Chondrocyte (in vitro differentiated cells): ENCODE measurements at places on chromosomes 4 and X. TPM values are rescaled to one million over a fixed set of nuclear protein-coding genes. Genes with fewer than 3 reads are reported as not detected.

The SRPX2 gene
- total RNA-seq = 10.0 to 21.1 TPM (median 10.8 TPM) in 3 replicates

The GLRA2 gene
- total RNA-seq = not detected in 3 replicates

DNA sequence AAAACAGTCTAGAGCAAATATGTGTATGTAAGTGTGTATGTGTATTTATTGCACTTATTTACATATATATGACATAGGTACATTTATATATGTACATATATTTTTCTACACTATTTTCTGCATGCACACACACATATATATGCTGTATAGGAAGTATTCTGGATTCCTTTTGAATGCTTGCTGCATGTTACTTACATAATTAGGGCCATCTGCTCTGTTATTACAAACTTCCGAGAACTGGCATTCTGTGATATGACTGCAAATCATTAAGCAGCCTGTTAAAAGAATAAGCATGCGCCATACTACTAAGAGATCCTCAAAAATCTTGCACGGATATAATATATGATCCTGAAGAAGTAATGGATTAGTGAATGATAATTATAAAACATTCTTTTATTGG, 1157.6 kb upstream of the TENM3 start:
- no peaks in the 10 kb centered on the region for H3K4me1 ChIP-seq
- H3K4me3 ChIP-seq = no peak overlapping the region
- H3K27me3 ChIP-seq = no peaks in the 10 kb centered on the region
- H3K27ac ChIP-seq = no peak overlapping the region
- DNase-seq = no peak

DNA sequence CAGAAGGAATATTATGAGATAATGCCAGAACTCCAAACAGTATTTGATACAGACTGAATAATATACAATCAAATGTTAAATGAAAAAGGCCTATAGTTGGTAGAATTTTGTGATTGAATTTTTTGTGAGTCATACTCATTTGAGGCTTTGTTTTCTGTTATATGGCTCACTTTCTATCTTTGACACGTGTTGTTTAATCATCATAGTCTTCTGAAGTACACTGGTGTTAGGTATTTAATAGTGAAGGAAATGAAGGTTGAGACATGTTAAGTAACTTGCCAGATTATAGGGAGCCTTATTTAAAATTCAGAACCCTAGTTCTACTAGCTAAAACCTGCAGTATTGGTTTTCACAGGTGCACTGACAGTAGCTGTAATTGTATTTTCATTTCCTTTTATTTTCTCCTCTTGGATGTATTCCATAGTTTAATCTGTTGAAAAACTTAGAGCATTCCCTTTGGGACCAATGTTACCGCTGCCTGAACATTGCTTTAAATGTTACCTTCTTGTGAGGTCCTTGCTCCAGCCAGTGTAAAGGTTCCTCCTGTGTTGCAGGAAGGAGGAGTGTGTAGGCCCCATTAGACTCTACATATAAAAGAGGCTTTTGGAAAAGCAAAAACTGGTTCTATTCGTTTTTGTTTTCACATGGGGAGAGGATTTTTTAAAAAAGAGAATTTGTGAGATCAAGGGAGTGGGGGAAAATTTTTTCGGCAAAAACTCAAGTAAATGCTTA, 224.1 kb downstream of the ARHGAP10 start:
- H3K4me3 ChIP-seq = no peak overlapping the region
- H3K4me1 ChIP-seq = peaks cover 20% of the 10 kb centered on the region
- DNase-seq = no peak
- peaks cover 39% of the 10 kb centered on the region for H3K36me3 ChIP-seq
- no peaks in the 10 kb centered on the region for H3K27me3 ChIP-seq
